ENCODE measurements at places on chromosomes 5 and 9.

GRCh38 chr5:66072031-66072430, 72.1 kb upstream of the SREK1 start:
- no peak for DNase-seq

- DNase-seq, result no peak
Measured at GRCh38 chr5:103243665-103244064, 14.9 kb upstream of the MACIR start.

DNA sequence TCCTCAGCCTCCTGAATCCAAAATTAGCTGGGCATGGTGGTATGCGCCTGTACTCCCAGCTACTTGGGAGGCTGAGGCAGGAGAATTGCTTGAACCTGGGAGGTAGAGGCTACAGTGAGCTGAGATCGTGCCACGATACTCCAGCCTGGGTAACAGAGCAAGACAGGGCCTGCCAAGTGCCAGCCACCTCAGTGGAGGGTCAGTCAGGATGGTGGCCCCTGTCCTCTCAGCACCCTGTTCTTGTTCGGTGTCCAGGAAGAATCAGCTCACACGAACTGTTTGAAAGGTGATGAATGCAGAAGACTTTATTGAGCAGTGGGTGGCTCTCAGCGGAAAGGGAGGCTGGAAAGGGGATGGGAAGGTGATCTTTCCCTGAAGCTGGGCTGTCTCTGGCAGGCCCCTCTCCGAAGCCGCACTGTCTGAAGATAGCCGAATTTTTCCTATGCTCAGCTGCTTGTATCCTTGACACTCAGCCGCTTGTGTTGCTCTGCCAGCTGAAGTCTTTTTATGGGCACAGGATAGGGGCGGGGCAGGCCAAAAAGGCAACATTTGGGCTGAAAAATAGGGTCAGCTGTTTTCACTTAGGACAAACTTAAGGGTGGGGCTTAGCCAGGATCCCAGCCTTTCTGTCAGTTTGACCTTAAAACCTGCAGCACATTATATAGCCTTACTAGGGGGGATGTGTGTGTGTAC, 50.9 kb downstream of the UBE2R2 start:
- no peak for DNase-seq

- no peak for DNase-seq
Measured at GRCh38 chr5:132868754-132869153, 2.3 kb downstream of the UQCRQ start.

- no peak for DNase-seq
Measured at GRCh38 chr9:120892748-120893610, 16.0 kb upstream of the PHF19 start.

- DNase-seq, result no peak
Measured at GRCh38 chr9:36843964-36844363, 190.1 kb downstream of the PAX5 start.

DNA sequence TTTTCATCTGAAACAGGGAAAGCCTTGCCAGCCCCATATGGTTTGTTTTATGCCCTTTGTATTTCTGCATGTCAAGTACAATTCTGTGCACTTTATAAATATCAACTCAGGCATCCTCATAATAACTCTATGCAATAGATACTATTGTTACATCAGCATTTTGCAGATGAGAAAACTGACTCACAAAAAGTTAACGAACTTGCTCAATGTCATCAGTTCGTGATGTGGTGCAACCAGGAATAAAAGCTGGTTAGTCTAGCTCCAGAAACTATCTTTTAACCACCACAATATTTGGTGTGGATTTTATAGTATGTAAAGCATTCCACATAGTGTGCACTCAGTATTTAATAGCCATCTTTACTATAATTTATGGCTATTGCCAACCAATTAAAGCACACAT, 134.9 kb downstream of the MRPS30 start:
- no peak for DNase-seq

GRCh38 chr5:122083535-122083934, 5.5 kb upstream of the LOX start:
- no peak for DNase-seq
